CD4-positive, alpha-beta T cell treated with Interleukin-15 for 1 hour (primary cell): ENCODE measurements at places on chromosomes 3 and 15.
A peak's percentile ranks its signal among the peaks of the same experiment; 100 is the strongest.

DNA sequence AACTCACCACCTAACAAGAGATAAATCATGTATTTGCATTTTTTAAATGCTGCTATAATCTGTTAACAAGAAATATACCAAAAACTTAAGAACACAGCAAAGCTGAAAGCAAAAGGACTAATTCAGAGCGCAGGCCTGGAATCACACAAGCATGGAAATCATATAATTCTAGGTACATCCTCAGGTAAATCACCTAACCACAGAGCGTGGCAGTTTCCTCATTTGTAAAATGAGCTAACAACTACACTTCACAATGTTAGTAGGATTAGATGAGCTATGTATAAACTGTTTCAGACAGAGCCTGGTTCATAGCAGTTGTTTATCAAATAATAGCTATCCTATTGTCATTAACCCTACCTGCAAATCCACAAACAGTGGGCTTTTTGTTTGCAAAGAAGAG lies 146.4 kb downstream of the ERC2 start:
- no peak for DNase-seq

- DNase-seq = no peak
These were observed 5.6 kb downstream of the HLTF start for GRCh38 chr3:149080699-149081091.

- DNase-seq = no peak
These were observed 117.9 kb downstream of the LIPC start for GRCh38 chr15:58549785-58550074.

DNA sequence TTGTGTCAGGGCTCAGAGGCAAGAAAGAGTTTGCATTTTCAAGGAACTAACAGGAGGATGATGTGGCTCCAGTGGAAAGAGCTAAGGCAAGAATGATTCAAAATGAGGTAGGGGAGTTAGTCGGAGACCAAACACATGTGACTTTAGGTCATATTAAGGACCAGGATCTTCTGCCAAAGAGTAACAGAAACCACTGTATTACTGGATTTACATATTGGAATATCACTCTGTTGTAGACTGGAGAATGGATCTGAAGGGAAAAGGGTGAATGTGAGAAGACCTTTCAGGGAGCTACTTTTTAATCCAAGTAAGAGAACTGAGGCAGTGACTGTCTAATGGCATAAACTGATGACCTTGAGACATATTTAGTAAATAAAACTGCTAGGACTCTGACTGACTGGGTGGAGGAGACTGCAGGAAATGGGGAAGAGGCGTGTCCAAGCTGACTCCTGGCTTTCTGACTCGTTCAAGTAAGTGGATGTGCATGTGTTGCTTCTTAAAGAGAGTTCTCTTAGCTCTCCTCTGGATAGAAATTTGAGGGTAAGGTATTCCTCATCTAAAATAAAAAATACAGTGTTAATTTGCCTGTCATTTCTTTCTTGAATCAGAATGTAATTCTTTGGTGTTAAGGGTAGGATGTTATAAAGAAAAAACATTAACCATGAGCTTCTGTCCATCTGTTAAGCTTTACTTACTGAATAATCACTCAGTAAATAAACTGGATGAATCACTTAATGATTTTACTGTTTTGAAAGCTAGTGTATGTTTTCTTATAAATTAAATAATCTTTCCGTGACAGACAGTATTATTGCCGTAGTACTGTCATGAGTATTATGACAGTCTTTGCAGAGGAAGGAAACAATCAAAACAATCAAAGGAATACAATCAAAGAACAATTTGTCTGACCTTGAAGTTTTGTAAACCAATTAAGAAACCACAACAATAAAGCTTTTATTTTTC lies 58.3 kb upstream of the CFAP20DC start:
- no peak for DNase-seq

- no peak for DNase-seq
These were observed 26.1 kb downstream of the RASGRP1 start for GRCh38 chr15:38538328-38539007.

DNA sequence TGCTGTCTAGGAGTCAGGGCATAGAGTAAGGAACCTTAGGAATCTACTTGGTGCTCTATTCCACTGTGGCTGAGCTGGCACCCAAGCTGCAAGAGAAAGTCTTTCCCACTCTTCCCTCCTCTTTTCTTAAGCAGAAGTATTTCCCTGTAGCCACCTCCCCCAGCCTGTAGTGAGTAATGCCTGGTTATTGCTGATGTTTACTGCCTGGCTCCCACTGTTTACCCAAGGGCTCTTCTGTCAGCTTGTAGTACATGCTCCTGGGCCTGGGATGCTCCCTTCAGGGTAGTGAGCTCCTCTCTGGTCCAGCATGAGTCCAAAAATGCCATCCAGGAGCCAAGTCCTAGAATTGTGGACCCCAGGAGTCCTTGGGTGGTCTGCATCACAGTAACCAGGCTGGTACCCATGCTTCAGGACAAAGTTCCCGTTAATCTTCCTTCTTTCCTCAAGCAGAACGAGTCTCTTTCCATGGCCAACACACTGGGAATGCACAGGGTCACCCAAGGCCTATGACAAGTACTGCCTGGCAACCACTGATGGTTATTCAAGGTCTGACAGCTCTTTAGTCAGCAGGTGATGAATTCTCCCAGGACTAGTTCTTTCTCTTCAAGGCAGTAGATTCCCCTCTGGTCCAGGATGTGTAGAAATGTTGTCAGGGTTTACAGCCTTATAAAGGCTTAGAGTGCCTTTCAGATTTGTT lies 17.6 kb downstream of the GALK2 start:
- no peak for DNase-seq

GRCh38 chr3:141561426-141562034 lies 74.7 kb downstream of the RASA2 start:
- no peak for DNase-seq

DNA sequence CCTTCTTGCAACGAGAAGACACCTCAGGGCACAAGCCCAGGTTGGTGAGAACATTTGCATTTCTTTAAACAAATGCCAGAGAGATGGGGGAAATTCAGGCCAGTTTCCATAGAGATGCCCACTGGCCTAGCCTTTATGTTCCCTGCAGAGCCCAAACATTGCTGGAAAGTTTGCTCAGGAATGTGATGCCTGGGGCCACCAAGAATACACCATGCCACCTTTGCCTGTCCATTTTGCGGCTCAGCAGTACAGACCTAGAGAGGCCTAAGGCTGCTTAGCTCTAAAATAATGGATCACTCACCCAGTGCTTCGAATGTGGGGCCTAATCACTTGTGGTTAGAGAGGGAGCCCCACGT lies 210.0 kb downstream of the RPLP1 start:
- DNase-seq = no peak

GRCh38 chr3:65168547-65168946 lies 480.7 kb upstream of the ADAMTS9 start:
- no peak for DNase-seq

DNA sequence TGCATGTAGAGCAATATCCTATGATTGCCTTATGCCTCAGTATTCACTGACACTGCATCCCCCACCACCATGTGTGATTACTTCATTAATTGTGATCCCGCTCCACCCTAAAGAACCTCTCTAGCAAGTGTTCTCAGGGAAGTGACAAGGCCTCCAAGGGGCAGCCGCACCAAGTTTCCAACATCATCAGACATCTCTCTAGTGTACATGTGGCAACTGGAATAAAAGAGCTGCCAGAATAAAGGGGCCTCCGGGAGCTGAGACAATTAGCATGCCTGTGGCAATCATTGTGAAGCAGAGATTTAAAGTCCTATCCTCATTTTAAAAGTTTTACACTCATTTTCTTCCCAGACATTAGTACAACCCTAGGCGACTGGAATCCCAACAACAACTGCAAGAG lies 902.1 kb upstream of the SEMA6D start:
- DNase-seq = no peak

DNA sequence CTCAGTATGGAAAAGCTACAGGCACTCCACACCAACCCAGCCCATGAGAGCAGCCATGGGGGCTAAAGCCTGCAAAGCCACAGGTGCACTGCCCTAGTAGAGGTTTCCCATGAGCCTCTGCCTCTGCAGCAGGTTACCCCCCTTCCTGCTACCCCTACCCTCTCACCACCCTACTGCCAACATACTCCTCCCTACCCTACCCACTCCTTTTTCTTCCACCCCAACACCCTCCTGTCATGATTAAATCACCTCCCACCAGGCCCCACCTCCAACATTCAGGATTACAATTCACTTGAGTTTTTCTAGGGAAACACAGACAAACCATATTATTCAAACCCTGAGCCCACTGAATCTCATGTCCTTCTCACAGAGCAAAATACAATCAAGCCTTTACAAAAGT lies 88.4 kb downstream of the LMLN start:
- no peak for DNase-seq

DNA sequence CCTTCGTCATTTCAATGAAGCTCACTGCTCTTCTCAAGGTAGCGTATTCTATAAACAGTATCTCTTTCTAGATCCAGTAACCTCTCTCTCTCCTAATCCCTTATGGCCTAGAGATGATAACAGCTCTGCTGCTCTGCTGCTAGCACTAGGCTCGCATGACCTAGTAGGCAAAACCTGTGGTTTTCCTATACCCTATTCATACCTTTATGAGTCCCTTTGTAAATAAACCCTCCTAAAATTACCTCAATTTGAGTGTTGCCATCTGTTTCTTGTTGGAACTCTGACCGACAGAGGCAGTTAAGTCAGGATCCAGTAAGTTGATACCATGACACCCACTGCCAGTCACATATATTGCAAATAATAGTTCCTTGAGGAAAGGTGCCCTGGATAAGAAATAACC lies 7.3 kb downstream of the CCDC14 start:
- DNase-seq = no peak

GRCh38 chr3:169133178-169134161 lies 530.0 kb downstream of the MECOM start:
- DNase-seq = no peak

- no peak for DNase-seq
These were observed 23.8 kb upstream of the TRAK1 start for GRCh38 chr3:42067326-42067725.

GRCh38 chr3:212432-212831 lies 15.9 kb downstream of the CHL1 start:
- DNase-seq = no peak

DNA sequence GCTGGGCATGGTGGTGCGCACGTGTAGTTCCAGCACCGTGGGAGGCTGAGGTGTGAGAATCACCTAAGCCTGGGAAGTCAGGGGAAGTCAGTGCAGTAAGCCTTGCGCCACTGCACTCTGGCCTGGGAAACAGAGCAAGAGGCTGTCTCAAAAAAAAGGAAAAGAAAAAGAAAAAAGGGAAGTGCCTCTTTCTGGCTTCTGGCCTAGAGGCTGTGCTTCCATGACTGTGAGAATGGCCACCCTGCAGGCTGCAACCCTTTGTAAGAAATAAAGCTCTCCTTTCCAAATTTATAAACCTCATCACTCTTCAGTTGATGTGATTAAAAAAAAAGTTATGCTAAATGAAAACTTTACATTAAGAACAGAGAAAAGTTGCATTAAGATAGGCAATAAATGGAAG lies 774.3 kb downstream of the TUSC7 start:
- no peak for DNase-seq

DNA sequence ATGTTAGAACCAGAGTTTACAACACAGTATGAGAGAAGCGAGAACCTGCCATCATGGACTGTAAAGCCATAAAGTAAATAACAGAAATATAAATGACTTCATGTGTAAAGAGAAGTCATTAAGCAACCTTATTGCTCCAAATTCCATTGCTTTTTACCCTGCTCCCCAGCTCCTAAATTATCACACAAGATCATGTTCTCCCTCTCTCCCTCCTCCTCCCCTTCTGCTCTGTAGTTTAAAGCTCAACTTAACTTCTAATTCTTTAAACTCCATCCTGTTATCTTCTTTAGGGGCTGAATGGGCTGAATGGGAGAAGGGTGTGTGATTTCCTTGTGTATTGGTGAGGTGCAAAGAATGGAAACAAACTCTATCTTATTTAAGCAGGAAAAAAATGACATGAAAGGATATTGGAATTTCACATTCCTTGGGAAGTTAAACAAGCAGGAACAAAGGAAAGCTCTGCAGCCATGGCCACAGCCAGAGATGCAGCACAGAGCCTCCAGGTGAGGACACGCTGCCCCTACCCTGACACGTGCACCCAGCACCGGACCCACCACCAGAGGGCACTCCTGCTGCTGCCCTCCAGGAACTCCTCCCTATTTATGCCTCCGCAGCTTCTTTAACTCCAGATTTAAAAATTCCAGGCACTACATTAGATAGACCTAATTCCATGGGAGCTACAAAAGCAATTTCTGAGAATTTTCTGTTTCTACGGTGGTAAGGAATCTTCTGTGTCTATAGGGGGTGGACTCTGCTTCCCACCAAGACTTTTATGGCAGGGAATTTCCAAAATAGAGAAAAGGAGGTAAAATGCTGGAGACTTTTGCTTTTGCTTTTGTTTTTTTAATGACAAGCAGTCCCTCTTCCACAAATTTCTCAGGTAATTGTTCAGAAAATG lies 76.9 kb upstream of the ABI3BP start:
- DNase-seq = peak; percentile 27

- no peak for DNase-seq
These were observed 648.8 kb upstream of the KCNMB2 start for GRCh38 chr3:177887475-177887874.

- DNase-seq = no peak
These were observed 43.3 kb downstream of the ATOSA start for GRCh38 chr15:52635908-52636307.

DNA sequence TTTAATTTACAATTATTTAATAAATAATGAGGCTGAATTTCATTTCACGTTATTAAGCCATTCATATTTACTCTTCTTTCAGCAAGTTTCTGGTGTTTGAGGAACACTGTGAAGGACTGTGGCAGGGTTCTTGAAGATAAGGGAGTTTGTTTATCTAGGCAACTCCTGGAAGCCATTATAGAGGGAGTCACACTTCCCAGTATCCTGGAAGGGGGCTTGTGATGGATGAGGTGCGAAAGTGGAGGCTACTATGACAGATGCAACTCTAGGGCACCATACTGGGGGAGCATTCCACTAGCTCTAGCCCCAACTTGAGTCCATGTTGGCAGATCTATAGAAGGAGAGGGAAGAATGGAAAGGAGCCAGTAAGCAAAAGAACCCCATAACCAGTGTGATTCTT lies 14.4 kb downstream of the CNOT10 start:
- no peak for DNase-seq

DNA sequence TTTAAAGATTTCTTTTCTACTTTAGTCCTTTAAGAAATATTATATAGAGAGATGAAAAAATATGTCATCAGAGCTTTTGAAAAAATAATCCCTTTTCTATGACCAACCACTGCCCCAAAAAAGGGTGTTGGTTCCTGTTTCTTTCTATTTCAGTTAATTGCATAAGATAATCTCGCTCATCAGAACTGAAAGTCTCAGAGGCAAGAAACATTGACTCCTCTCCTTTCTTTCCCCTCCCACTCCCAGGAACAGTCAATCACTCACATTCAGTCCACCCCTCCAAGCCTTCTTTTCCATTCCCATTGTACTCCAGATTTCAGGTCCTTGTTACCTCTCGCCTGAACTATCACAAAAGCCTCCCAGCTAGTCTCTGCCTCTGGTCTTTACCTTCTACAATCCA lies 153.7 kb upstream of the ABI3BP start:
- no peak for DNase-seq

- DNase-seq = no peak
These were observed 352.2 kb upstream of the SUCLG2 start for GRCh38 chr3:68006646-68007045.

DNA sequence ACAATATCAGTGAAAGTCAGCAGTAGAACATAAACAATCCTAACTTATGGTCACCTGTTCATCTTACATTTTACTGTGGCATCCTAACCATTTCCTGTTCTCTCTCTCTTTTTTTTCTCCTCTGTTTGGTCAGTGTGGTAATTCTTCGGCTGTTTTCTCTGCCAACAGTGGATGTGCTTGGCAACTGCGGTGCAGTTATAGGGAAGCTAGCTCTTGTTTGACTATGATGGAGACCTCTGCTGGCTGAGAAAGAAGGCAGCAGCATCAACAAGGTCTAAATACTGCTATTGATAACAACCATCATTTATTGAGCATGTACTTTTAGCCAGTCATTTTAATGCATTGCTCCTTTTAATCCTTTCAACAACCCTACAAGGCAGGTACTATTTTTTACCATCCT lies 723 bp upstream of the DRD3 start:
- DNase-seq = no peak
